NCI-H226 (cell line): ENCODE measurements at places on chromosomes 12 and 14.

DNA sequence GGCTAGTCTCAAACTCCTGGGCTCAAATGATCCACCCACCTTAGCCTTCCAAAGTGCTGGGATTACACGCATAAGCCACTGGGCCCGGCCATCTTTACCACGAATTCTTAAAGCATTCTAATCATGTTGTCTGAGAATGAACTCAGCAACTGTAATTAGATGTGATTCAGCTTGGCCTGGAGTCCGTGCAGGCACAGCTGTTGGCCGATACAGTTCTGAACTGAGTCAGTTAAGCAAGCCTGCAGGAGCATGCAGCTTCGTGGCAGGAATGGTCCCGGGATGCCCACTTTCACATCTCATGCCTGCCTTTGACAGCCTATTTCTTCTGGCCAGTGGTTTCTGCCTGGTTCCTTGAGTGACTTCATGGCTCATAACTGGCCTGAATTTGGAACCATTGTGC, 194.1 kb downstream of the ANO6 start:
- no peak for DNase-seq

DNA sequence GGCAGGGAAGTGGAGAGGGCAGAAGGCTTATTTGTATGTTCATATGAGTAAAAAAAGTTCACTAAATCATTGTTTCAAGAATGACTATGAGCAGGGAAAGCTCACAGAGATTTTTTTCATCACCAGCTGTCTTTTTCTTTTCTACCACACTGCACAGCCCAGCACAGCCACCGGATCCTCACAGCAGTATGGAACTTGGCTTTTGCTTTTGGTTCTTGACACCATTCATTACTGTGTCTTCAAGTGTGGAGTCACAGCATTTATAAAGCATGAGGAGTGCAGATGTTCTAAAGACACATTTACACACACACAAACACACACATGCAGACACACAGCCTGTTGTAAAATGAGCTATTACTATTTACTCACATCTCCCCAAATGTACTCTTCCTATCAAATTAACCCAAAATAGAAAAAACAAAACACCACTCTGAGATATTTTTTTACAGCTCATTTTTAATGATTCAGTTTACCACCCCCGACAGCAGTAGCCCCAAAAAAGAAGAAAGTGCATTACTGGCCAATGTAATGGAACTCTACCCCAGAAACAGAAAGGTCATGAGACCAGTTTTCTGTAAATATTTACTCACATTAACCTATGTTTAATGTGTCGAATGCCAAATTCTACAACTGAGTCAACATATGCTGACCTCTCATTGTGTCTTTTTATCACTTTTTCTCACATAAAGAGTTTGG, 60.5 kb downstream of the BTG1 start:
- no peak for DNase-seq

DNA sequence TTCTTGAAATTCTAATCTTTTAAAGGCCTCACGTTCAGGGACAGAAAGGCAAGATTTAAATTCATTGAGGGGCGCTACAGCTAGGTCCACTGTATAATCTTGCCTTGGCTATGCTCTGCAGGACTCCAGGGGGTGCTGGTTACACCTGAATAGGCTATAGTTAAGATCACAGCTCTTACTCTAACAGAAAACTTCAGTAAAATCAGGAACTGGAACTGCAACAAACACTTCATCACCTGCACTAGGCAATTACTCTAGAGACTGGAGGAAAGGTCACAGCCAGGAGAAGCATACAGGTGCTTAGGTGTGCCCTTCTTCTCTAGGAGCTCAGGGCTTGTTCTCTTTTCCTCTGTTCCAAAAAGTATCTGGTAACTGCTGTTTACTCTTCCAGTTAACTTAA, 20.9 kb downstream of the SLCO1C1 start:
- no peak for DNase-seq

GRCh38 chr12:83386527-83387264, 700.0 kb downstream of the TMTC2 start:
- no peak for DNase-seq

DNA sequence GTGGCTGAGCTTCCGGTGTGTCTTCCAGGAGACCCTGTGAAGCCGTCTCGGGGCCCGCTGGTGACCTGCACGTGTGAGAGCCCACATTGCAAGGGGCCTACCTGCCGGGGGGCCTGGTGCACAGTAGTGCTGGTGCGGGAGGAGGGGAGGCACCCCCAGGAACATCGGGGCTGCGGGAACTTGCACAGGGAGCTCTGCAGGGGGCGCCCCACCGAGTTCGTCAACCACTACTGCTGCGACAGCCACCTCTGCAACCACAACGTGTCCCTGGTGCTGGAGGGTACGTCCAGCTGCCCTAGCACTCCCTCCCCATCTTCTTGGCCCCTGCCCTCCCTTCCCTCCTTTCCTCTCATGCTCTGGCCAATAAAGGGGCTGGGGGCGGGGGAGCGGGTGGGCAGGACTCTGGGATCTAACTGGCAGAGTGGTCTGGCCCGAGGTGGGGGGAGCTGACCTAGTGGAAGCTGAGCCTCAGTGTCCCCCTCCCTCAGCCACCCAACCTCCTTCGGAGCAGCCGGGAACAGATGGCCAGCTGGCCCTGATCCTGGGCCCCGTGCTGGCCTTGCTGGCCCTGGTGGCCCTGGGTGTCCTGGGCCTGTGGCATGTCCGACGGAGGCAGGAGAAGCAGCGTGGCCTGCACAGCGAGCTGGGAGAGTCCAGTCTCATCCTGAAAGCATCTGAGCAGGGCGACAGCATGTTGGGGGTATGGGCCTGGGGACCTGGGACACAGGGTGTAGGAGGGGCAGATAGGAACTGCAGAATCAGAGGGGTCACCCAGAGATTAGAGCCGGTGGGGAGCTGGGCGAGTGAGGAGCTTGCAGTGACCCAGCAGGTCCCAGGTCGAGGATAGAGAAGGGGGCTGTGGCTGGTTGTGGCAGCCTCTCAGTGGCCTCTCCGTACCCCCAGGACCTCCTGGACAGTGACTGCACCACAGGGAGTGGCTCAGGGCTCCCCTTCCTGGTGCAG, 6.0 kb downstream of the ACVRL1 start:
- no peak for DNase-seq

GRCh38 chr14:89085737-89086382, 261.4 kb downstream of the TTC8 start:
- no peak for DNase-seq

DNA sequence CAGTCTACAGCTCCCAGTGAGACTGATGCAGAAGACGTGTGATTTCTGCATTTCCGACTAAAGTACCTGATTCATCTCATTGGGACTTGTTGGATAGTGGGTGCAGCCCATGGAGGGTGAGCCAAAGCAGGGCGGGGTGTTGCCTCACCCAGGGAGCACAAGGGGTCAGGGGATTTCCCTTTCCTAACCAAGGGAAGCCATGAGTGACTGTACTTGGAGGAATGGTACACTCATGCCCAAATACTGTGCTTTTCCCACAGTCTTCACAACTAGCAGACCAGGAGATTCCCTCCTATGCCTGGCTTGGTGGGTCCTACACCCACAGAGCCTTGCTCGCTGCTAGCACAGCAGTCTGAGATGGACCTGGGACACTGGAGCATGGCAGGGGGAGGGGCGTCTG, 21.0 kb upstream of the ABCC9 start:
- peak; percentile 46 for DNase-seq

GRCh38 chr12:41334390-41334789, 146.3 kb downstream of the PDZRN4 start:
- DNase-seq = no peak

- DNase-seq = no peak
Observed at GRCh38 chr12:24778486-24779304, 170.2 kb downstream of the BCAT1 start.

GRCh38 chr14:95964901-95965300, 74.3 kb upstream of the C14orf132 start:
- no peak for DNase-seq

DNA sequence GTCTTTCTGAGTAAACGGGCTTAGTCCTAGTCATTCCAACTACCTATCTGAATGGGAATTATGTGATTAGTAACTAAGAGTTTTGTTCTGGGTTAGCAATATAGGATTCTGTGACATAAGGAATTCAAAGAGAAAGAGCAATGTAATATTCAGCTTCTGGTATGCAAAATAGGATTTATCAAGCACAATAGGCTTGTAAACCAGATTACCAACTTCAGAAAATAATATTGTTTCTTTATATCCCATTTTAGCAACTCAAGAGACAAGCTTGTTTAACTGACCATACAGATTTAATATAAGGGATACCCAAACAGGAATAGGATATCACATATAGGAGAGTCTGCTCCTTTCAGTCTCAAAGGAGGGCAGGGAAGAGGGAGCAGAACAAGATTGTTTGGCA, 240.9 kb downstream of the CEP128 start:
- no peak for DNase-seq

DNA sequence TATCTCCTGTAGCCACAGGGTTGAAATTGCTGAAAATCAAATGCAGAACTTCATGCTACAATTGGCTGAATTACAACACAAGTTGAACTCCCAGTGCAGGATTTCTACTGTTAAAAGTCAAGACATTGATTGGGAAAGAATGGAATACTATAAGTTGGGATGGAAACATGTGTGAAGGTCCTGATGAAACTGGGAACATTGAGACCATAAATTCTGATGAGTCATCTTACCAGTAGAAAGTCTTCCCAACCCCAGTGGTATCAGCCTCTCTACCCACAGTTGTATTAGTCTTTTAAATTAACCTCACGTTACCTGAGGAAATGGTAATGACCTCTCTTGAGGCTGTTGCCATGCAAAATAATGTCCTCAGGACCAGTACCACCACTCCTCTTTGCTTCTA, 27.4 kb upstream of the DYRK2 start:
- peak; percentile 9 for DNase-seq

- no peak for DNase-seq
Observed at GRCh38 chr12:119687406-119687805, 19.5 kb downstream of the PRKAB1 start.

- peak; percentile 69 for DNase-seq
Observed at GRCh38 chr14:89507521-89507920, 90.5 kb upstream of the FOXN3 start.

GRCh38 chr12:9033265-9033887, 44.0 kb downstream of the KLRG1 start:
- DNase-seq = no peak
